NCI-H1105 treated with DMSO at 0.1 percent for 48 hours (cell line): ENCODE measurements at places on chromosomes 13 and 19.
A peak's percentile ranks its signal among the peaks of the same experiment; 100 is the strongest.

GRCh38 chr19:43338530-43338929 is 15.0 kb upstream of the CD177 start:
- no peak for DNase-seq

GRCh38 chr13:97723655-97724054 is 229.8 kb upstream of the IPO5 start:
- DNase-seq, result no peak

- no peak for DNase-seq
Observed at GRCh38 chr19:20858861-20859260, 64.2 kb upstream of the ZNF85 start.

- DNase-seq, result no peak
Observed at GRCh38 chr13:90171649-90172048, 1175.8 kb upstream of the MIR17HG start.

DNA sequence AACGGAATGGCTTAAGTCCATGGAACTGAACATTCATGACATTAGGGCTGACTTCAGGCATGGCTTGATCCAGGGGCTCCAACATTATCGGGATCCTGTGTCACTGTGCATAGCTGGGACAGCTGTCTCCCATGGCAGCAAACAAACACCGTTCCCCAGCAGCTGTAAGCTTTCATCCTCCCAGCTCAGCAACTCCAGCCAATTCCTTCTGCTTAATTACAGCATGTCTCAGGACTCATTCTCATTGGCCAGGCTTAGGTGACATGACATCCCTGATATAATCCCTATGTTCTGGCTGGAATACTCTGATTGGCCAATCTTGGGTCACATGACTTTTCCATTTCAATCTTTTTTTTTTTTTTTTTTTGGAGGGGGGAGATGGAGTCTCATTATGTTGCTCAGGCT is 10.9 kb upstream of the TLE5 start:
- DNase-seq, result peak; percentile 47

DNA sequence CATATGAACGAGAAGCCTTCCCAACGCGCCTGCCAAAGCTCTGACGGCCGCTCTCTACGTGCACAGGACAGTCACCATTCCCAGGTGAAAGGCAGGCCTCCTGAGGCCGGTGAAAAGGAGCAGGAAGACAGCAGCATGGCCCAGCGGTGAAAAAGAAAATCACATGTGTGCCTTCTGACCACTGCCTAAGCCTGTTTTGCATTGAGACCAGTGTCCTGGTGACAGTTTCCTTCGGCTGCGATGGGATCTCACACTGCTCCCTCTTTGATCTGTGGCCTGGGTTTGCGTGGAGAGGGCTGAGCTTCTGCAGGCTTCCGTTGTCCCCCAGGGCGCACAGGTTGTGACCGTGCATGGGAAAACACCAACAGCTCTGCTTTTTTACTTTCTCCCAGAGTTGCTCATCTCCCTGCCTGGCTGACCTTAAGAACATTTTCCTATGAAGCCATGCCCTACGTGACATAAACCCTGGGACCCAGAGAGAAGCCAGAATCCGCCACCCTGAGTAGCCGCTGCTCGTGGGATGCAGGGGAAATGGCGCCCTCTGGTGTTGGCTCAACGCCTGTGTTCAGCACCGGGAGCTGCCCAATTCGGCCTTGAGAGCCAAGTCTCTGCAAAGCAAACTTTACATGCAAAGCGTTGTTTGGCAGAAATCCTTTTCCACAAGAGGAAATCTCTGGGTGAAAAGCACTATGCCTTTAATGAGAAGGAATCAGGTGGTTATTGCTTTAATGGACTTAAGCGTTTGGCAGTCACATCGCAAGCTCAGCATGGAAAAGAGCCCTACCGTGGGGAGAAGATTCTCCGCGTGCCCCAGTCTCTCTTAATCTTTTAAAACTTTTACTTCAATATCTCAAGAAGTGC is 112.2 kb upstream of the GPR12 start:
- DNase-seq, result peak; percentile 1
